Left lung (tissue), 14 donors: ENCODE measurements at places on chromosomes 3 and 15. TPM values are rescaled to one million over a fixed set of nuclear protein-coding genes. Genes with fewer than 3 reads are reported as not detected.

GRCh38 chr15:57415602-57416001 lies 39.3 kb downstream of the CGNL1 start:
- no peaks in the 10 kb centered on the region for H3K4me1 ChIP-seq
- H3K27ac ChIP-seq = no peak overlapping the region
- no peak overlapping the region for H3K4me3 ChIP-seq
- no peak for DNase-seq

DNA sequence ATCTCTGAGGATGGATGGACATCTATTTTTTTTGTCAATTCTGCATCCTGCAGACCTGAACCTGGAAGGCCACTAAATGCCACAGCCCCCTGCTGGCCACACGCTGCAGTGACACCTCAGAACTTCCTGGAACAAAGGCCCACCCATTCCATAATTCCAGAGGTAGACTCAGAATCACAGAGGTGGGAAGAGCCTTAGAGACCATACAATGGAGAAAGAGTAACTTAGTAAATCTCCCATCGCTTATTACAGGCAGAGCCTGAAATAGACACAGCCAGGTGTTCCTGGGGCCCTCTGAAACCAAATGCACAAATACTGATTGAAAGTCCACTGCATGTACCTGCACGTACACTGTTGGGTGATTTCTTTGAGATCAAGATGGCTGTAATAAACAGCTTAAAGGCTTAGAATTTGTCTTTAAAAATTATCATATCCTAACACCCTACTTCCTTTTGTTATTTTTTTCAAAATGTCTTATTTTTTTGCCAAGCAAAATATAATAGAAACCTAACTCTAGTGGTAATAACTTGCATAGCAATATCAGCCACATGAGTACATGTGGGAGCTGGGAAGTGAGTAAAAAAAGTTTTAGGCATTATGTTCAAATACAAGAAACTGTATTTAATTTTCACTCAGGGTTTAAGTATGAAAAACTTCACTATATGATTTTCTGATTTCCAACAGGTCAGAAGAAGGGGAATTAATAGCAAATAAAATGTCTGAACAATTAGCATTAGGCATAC lies 62.7 kb downstream of the EOMES start:
- H3K36me3 ChIP-seq = no peaks in the 10 kb centered on the region
- H3K4me1 ChIP-seq = no peaks in the 10 kb centered on the region
- no peak overlapping the region for H3K27ac ChIP-seq

DNA sequence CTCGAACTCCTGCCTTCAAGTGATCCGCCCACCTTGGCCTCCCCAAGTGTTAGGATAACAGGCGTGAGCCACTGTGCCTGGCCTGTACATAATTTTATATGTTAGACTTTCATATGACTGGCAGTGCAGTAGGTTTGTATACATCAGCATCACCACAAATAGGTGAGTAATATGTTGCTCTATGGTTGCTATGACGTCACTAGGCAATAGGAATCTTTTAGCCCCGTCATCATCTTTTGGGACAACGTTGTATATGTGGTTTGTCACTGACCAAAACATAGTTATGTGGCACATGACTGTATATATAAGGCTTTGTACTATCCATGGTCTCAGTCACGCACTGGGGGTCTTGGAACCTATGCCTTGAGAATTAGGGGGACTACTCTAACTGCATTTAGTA lies 17.0 kb upstream of the DNAJC19 start:
- H3K27me3 ChIP-seq = no peaks in the 10 kb centered on the region
- H3K36me3 ChIP-seq = no peaks in the 10 kb centered on the region
- no peak for DNase-seq
- H3K4me3 ChIP-seq = no peak overlapping the region
- H3K4me1 ChIP-seq = no peaks in the 10 kb centered on the region

DNA sequence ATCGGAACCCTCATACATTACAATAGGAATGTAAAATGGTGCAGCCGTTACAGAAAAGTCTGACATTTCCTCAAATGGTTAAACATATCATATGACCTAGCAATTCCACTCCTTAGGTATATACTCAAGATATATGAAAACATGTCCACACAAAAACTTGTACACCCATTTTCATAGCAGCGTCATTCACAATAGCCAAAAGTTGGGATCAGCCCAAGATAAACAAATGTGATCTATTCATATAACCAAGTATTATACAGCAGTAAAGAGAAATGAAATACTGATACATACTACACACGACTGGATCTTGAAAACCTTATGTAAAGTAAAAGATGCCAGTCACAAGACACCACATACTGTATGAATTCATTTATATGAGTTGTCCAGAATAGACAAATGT lies 102.4 kb downstream of the MSL2 start:
- H3K4me3 ChIP-seq = no peak overlapping the region
- H3K4me1 ChIP-seq = peaks cover 3% of the 10 kb centered on the region
- no peak for DNase-seq
- H3K27me3 ChIP-seq = no peaks in the 10 kb centered on the region

Gene P2RY14
- total RNA-seq = 3.6 TPM

Gene ALPK3
- 14.3 TPM for total RNA-seq

Gene APOD
- 10.6 TPM for total RNA-seq
